MG63 (cell line): ENCODE measurements at places on chromosomes 1 and 21. TPM values are rescaled to one million over a fixed set of nuclear protein-coding genes. Genes with fewer than 3 reads are reported as not detected.

OR2T33 gene
- not detected in 2 replicates for total RNA-seq

AMIGO1 gene
- total RNA-seq, result 0.20 and 1.3 TPM in 2 replicates

UBASH3A gene
- not detected in 2 replicates for total RNA-seq

ETV3L gene
- not detected in 2 replicates for total RNA-seq

MAP10 gene
- 1.9 and 3.2 TPM in 2 replicates for total RNA-seq

DNAJC28 gene
- total RNA-seq, result 0.72 and 1.1 TPM in 2 replicates

IVL gene
- total RNA-seq, result not detected in 2 replicates

FCAMR gene
- not detected in 2 replicates for total RNA-seq

HTR6 gene
- not detected in 2 replicates for total RNA-seq

THAP3 gene
- total RNA-seq, result 26.6 and 29.0 TPM in 2 replicates

SSR2 gene
- 243 and 387 TPM in 2 replicates for total RNA-seq

CYP4Z1 gene
- total RNA-seq, result not detected in 2 replicates

CLDN19 gene
- 0.99 TPM in 1 of 2 replicates, not detected in the other for total RNA-seq

C1orf226 gene
- total RNA-seq, result not detected in 2 replicates

FCGR2B gene
- not detected in 2 replicates for total RNA-seq

LCE4A gene
- total RNA-seq, result not detected in 2 replicates

VN1R5 gene
- not detected in 2 replicates for total RNA-seq

SERTAD4 gene
- total RNA-seq, result 0.69 TPM in 1 of 2 replicates, not detected in the other

KIF2C gene
- total RNA-seq, result 39.0 and 54.1 TPM in 2 replicates

KRTAP19-1 gene
- total RNA-seq, result not detected in 2 replicates

SPRR2B gene
- total RNA-seq, result not detected in 2 replicates

SLC44A3 gene
- 0.26 and 0.57 TPM in 2 replicates for total RNA-seq

RGS13 gene
- not detected in 2 replicates for total RNA-seq

DYNLT5 gene
- not detected in 2 replicates for total RNA-seq

AVPR1B gene
- total RNA-seq, result not detected in 2 replicates

OLIG2 gene
- not detected in 2 replicates for total RNA-seq

MPL gene
- total RNA-seq, result not detected in 2 replicates

UBAP2L gene
- 208 and 217 TPM in 2 replicates for total RNA-seq

C1orf210 gene
- total RNA-seq, result not detected in 2 replicates

CASZ1 gene
- total RNA-seq, result 1.1 and 1.2 TPM in 2 replicates

CCDC27 gene
- not detected in 2 replicates for total RNA-seq

FCRL5 gene
- total RNA-seq, result not detected in 2 replicates

DENND2C gene
- total RNA-seq, result 1.7 and 1.8 TPM in 2 replicates

HRNR gene
- total RNA-seq, result not detected in 2 replicates

OR2G6 gene
- total RNA-seq, result not detected in 2 replicates

ZNF684 gene
- total RNA-seq, result 0.74 and 2.3 TPM in 2 replicates

OPTC gene
- total RNA-seq, result not detected in 2 replicates

RHD gene
- not detected in 2 replicates for total RNA-seq

WDR26 gene
- total RNA-seq, result 33.5 and 37.1 TPM in 2 replicates

ZNF683 gene
- total RNA-seq, result not detected in 2 replicates

EXTL1 gene
- not detected in 2 replicates for total RNA-seq

APOBEC4 gene
- total RNA-seq, result not detected in 2 replicates

PCBP3 gene
- total RNA-seq, result 0.23 TPM in 1 of 2 replicates, not detected in the other

CCDC185 gene
- total RNA-seq, result 0.47 TPM in 1 of 2 replicates, not detected in the other

SLC44A5 gene
- total RNA-seq, result not detected in 2 replicates

TNFAIP8L2 gene
- total RNA-seq, result not detected in 2 replicates

CFAP57 gene
- 0.56 and 1.5 TPM in 2 replicates for total RNA-seq

IQCC gene
- 1.4 and 3.8 TPM in 2 replicates for total RNA-seq

FNDC5 gene
- total RNA-seq, result 0.23 TPM in 1 of 2 replicates, not detected in the other

AKR7A3 gene
- total RNA-seq, result 0.95 TPM in 1 of 2 replicates, not detected in the other
